Chondrocyte (in vitro differentiated cells): ENCODE measurements at places on chromosomes 6 and 20. TPM values are rescaled to one million over a fixed set of nuclear protein-coding genes. Genes with fewer than 3 reads are reported as not detected.

Gene MDFI
- 31.8 to 62.6 TPM (median 33.7 TPM) in 3 replicates for total RNA-seq

Gene TTK
- 3.7 to 4.4 TPM (median 3.8 TPM) in 3 replicates for total RNA-seq

Gene HDGFL1
- total RNA-seq, result not detected in 3 replicates

Gene SLC22A16
- not detected in 3 replicates for total RNA-seq

Gene ZNF311
- 0.41 to 0.80 TPM (median 0.52 TPM) in 3 replicates for total RNA-seq

Gene SMOC2
- total RNA-seq, result 56.3 to 148 TPM (median 145 TPM) in 3 replicates

Gene TGM2
- 7.1 to 22.3 TPM (median 17.7 TPM) in 3 replicates for total RNA-seq

Gene AIG1
- 29.5 to 42.0 TPM (median 32.2 TPM) in 3 replicates for total RNA-seq

Gene GPANK1
- total RNA-seq, result 12.0 to 15.4 TPM (median 13.9 TPM) in 3 replicates

Gene OPRL1
- 3.2 to 4.6 TPM (median 3.5 TPM) in 3 replicates for total RNA-seq

Gene FLRT3
- 1.5 to 1.7 TPM (median 1.7 TPM) in 3 replicates for total RNA-seq

Gene GSS
- total RNA-seq, result 39.5 to 57.7 TPM (median 57.3 TPM) in 3 replicates
